ENCODE measurements at places on chromosomes 4 and X. TPM values are rescaled to one million over a fixed set of nuclear protein-coding genes. Genes with fewer than 3 reads are reported as not detected.

The CLGN gene
- total RNA-seq, result 0.13 TPM

The SMIM31 gene
- not detected for total RNA-seq

DNA sequence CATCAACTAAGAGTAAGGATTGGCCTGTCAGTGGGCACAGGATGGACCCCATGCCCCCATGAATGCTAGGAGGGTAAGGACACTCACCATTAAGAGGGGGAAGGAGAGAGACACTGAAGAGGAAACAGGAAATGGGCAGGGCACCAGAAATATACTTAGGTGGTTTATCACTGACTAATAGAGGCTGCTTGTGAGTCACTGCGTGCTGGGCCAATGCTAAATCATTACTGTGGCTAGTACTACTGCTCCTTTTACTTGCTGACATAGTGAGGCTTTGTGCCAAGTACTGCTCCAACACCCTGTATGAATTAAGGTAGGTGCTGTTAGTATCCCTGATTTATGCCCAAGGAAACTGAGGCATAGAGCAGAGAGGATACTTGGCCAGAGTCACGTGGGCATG, 130.4 kb upstream of the FRMPD4 start:
- no peak for DNase-seq

- no peak for DNase-seq
These were observed 103.9 kb downstream of the GLUD2 start for GRCh38 chrX:121151293-121151692.

- DNase-seq, result peak; percentile 86
These were observed 549 bp downstream of the CPEB2 start for GRCh38 chr4:15002659-15003400.

- no peak for DNase-seq
These were observed 22.8 kb downstream of the CTBP1 start for GRCh38 chr4:1226144-1226481.

DNA sequence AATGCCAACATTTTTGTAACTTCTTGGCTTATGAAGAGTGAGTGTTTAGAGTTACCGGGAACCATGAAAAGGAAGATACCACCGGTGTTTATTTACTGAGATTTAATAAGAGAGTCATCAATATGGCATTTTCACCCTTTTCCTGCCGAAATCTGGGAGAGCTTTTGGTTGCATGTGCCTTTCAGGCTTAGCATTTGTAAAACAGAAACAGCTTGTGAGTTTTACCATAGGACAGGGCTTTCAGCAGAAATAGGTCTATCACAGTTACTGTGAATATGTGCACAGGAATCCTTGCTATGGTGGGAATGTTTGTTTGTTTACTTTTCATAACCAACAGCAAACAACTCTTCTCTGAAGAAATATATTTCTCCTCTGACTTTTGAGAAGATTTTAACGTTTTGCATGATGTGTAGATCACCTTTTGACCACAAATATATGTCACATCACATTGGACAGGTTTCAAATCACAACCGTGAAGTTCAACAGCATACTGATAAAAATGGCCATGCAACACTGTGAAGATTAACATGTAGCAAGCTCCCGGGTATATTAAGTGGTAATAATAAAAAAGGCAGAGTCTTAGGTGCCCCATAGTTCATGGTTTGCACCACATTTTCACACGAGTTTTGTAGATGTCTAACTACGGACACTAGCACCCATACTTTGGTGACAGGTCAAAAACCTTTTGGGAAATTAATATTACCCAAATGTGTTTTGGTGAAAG, 21.3 kb downstream of the ARHGAP24 start:
- no peak for DNase-seq

DNA sequence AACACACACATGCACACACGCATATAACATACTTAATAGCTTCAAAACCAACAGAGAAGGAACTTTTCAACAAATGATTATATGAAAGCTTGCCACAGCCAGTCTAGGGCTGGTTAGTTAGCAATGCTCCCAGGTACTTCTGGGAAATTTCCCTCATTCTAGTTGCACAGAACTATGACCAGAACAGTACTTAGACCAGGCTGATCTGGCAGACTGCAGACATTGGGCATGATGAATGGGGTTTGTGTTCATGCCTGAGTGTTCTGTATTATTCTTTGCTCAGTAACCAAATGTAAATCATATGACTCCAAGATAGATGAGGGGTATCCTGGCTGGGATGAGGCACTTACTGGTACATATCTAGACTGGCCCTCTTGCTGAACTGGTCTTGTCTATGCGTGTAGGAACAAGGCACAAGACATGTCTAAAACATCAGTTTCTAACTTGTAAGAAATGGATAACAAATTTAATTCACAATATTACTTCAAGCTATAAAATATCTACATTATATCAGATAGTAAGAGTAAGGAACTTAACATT, 50.3 kb upstream of the GEMIN8 start:
- no peak for DNase-seq

DNA sequence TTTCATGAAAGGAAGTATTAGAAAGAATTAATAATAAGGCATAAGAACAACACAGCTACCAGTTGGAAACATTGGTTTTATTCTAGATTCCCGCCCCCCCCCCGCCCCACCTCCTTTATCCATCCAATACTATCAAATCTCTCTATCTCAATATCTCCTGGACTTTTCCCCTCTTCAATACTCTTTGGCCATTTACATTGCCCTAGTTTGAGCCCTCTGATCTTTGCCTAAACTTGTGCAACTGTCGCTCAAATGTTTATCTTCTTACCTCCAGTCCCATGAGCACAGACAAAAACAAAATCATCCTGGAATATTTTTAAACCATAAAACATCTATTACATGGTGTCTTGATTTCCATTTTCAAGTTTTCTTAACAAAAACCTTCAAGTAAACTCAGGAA, 488.2 kb downstream of the KLHL13 start:
- no peak for DNase-seq

DNA sequence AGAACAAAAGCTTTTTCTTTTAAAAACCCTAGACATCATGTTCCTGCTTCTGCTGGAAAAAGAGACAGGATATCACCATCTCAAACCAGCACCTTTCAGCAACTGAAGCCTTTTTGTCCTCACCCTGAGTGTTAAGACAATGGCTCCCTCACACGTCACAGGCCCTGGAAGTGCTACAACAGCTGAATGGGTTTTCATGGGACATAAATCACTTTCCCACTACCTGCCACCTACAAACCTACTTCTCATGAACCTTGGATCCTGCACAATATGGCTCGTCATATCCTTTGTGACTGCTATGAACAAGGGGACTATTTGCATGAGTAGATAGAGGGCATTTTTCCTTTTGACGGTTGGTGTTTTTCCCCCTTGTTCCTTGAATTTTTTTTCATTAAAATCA, 93.6 kb downstream of the TSPAN5 start:
- no peak for DNase-seq

DNA sequence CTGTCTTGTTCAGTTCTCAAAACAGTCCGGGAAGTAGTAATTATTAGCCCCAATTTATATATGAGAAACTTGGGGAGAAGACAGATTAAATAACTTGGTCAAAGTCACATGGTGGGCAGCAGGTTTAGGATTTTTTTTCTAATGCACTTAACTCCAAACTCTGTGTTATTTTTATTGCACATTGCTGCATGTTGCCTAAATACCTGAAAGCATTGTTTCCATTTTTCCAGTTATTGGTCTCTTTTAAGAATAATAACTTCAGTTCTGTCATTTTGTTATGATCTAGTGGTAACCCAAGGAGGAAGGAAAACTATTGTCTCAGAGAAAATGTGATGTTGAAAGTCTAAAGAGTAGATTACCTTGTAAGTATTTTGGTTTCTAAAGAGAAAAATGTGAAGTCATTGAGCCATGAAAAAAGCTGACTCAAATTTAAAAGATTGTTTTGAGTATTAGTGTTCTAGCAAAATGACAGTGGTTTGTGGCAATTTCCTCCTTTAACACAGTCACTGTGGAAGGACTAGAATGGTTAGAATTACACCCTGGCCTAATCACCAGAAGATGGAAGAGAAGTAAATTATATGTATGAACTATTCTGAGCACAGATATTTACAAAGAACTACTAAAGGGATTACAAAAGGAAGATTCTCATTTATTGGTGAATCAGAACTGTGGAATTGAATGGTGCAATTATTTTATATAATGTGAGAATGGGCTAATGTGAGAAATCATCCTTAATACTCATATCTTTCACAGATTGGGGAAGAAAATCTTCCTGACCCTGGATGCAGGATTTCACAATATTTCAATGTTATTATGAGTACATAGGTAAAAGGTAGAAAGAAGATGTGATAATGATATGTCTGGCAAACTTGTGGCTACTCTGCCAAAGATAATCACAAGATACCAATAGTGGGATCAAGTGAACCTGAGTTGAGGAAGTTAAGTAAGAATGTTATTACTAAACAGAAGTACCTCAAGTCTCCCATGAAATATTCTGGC, 21.7 kb upstream of the CXCL8 start:
- no peak for DNase-seq

DNA sequence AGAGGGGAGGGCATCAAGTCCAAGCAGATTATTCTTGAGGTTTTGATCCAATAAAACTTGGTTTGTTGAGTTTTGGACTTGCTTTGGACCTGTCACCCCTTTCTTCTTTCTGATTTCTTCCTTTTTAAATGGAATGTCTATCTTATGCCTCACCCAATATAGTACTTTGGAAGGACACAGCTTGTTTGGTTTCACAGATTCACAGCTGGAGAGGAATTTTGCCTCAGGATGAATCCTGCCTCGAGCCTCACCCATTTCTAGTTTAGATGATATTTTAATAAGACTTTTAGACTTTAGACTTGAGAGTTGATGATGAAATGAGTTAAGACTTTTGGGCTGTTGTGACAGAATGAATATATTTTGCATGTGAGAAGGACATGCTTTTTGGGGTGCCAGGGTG, 136.9 kb upstream of the PDE5A start:
- DNase-seq, result no peak
